Stimulated activated CD8-positive, alpha-beta memory T cell treated with anti-CD3 and anti-CD28 coated beads, Interleukin-7, amount 100 ng/mL, for 1 hour (primary cell): ENCODE measurements at places on chromosomes 2 and 18.

GRCh38 chr2:3265471-3265870 is 112.1 kb downstream of the EIPR1 start:
- DNase-seq = no peak

GRCh38 chr2:179130560-179130959 is 80.6 kb upstream of the CCDC141 start:
- DNase-seq = no peak

GRCh38 chr2:32008805-32009515 is 1.8 kb downstream of the MEMO1 start:
- no peak for DNase-seq

DNA sequence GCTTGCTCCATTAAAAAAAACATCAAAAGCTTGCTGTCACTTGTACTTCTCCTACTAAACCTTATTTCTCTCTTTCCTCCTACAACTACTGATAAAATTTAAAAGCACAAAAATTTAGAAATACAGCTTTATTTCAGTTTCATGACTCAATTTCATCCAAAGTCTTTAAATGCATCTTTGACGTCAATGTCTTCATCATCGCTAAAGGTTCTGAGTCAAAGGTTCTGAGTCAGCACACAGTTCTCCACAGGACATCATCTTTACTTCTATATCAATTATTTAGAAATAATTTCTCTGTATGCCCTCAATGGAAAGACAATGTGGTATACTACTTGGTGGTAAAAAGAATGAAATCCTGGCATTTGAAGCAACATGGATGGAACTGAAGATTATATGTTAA is 163.9 kb upstream of the DNMT3A start:
- no peak for DNase-seq

- DNase-seq = no peak
These were observed 361.2 kb upstream of the GALNT5 start for GRCh38 chr2:156896294-156896693.

DNA sequence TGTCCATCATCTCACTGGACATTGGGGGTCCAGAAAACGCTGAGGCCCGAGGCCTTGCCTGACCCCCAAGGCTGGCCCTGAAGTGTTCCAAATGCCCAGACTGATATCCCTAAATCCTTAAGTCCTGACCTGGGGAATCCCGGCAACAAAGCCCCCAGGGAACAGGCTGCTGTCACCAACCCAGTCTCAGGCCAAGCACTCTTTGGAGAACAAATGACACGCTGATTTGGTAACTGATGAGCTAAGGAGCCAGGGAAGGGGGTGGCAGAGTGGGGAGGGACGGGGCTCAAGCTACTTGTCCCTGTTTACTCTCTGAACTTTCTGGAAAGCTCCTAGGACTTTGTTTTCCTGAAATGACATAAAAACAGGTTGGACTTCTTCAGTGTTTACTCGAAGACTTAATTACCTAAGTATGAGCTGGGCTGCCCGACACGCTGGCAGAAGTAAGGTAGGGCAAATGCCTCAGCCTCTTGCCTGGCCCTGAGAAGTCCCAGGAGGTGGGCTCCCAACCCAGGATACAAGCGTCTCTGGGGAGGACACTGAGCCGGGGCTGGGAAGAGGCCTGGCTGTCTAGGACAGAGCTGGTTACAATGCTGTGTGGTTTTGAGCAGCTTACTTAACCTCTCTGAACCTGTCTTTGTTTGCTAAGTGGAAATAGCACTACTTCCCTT is 105.5 kb upstream of the GLI2 start:
- no peak for DNase-seq
